Stimulated activated CD4-positive, alpha-beta T cell treated with anti-CD3 and anti-CD28 coated beads, Interleukin-4, amount 100 ng/mL, for 1 hour (primary cell): ENCODE measurements at places on chromosomes 5 and 9.

DNA sequence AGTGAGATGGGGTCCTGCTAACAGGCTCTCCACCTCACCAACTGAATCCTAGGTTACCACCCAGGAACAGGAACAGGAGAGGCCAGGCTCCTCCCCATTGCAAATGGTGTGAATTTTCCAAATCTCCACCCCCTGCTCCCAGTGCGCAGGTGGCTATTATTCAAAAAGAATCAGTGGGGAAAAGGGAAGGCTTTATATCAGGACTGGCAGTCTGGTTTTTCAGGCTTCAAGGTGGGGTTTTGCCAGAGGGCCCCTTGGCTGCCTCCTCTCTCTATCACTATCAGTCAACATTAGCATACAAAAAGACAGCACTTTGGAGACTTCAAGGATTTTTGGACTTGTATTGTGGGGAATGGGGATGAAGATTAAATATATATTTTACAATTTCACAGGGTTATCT, 1817.6 kb upstream of the C9orf72 start:
- no peak for DNase-seq

- no peak for DNase-seq
These were observed 4.0 kb downstream of the FAM169A start for GRCh38 chr5:74862221-74862620.

- DNase-seq, result no peak
These were observed 350.5 kb downstream of the ADGRV1 start for GRCh38 chr5:90909101-90909503.

GRCh38 chr9:120977321-120977720, 50.7 kb upstream of the TRAF1 start:
- no peak for DNase-seq

- DNase-seq, result no peak
These were observed 571.3 kb upstream of the CLINT1 start for GRCh38 chr5:158430166-158430797.

DNA sequence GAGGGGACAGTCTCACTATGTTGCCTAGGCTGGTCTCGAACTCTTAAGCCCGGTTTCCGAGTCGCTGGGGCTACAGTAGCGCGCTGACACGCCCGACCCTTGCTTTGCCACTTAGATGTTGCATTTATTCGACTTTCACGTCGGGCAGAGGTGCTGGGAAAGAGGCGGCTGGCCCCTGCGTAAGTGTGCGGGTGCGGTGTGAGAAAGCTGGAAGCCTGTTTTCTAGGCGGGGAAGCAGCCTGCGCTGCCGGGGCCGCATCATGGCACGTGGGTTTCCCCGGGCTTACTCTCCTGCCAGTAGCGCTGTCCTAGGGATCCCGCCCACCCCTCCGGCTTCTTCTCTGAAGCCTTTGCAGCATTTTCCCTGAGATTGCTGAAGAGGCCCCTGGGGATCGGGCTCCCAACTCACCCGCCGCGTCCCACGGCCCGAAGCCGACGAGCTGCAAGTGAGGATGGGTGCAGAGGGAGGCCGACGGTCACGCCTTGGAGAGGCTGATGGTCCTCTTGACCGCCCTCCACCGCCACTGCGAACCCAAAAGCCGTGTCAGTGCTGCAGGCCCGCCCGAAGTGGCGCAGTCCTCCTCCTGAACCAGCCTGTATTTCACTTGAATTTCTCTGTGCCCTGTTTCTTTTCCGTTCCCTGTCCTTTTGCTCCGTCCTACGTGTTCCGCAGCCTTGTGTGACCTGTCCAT, 5.8 kb upstream of the TRIM41 start:
- DNase-seq, result peak; percentile 64
